ENCODE measurements at places on chromosomes 7 and 10.
A peak's percentile ranks its signal among the peaks of the same experiment; 100 is the strongest.

DNA sequence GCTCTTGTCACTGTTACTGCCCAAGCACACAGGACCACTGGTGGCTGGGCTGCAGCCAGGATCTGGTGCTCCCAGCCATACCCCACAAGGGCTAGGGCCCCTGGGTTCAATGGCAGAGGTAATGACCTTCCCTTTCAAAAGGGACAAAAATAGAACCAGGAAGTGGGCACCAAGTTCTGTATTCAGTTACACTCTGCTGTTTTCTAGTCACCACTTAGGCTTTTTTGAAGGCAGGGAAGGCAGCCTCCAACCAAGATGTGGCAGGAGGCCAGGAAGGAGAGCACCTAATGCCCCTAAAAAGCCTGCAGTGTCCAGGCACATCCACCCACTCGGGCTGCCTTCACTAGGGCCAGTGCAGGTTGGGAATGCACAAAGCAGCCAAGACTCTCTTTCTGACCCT, 47.8 kb downstream of the NOD1 start:
- DNase-seq, result no peak

GRCh38 chr10:11772575-11773288, 30.6 kb downstream of the ECHDC3 start:
- no peak for DNase-seq

GRCh38 chr10:32005050-32005449, 51.2 kb downstream of the KIF5B start:
- no peak for DNase-seq

DNA sequence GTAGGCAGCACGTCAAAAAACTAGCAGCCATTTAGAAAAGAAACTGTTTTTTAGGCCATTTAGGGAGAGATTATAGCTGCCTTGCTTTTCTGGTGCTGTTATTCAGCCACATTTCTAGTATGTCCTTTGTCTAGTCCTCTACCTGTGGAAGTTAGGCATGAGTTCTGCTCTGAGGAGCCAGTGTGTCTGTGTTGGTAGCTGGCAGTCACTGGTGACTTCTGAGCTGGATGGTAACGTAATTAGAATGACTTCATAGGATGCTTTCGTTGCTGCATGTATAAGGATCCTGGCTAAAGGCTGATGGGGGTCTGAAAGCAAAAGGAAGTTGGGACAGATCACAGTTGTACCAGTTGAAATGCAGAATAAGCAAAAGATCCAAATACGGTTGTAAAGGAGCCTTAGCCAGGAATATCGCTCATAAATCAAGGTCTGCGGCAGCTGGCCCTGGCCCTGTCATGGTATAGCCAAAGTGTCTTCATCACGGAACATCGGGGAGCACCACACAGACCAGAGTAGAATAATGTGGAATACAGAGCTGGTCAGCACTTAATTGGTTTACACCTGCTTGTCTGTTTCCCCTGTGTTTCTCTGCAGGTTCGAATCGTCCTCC, 226.7 kb downstream of the EXOC4 start:
- DNase-seq, result no peak

DNA sequence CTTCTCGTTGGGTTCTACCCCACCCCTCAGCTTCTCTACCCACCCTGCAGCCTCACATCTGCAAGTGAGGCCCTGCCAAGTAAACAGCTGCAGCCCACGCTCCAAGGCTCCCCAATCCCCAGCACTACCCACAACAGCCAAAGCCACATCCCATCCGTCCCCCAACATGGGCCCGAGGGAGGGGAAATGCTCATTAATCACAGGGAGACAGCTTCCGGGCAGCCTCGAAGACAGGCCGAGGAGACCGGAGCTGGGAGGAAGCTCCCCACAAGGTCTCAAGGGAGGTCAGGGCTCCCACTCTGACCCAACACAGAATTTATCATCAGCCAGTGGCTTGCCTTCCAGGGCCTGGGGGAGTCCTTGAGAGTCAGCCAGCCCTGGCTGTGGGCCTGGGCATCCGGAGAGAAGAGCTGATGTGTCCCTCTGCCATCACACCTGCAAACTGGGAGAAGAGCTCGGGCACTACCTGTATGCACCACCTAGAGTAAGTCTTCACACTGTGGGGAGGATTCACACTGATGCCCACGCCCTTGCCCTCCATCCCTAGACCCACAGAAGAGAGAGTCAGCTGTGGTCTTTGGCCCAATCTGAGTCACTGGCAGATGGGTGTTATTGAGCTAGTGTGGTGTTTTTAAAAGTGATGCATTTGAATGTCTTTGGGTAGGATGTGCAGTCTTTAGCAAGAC, 115.5 kb upstream of the ZMIZ1 start:
- DNase-seq, result no peak

- DNase-seq, result no peak
Measured at GRCh38 chr7:131517218-131517923, 39.1 kb downstream of the PODXL start.

DNA sequence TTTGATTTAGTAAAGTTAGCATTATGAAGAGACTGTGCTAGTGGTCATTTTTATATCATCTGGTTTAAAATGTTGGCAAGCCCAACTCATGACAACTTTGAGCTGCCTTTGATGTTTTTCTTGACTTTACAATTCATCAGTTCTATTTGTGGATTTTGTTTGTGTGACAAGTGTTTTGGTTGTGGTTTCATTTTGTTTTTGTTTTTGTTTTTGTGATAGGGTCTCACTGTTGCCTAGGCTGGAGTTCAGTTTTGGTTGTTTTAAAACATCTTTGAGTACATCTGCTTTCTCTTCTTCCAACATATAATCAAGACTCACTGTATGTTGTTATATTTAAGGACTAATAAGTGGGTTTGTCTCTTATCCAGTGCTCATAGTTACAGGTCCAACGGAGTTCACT, 17.6 kb upstream of the SFR1 start:
- DNase-seq, result no peak

GRCh38 chr7:150322833-150323681, at the start of the genes ACTR3C and LRRC61:
Gene ACTR3C (minus strand): TSS chr7:150323545. CDS start chr7:150295296, 28,249 bp downstream.
Gene LRRC61 (plus strand): TSS chr7:150323355. CDS start chr7:150336862, 13,507 bp downstream.
- no peak for DNase-seq

- no peak for DNase-seq
Measured at GRCh38 chr10:28850784-28851183, 173.5 kb downstream of the BAMBI start.

GRCh38 chr7:51180092-51180491, 136.5 kb downstream of the COBL start:
- DNase-seq, result no peak

DNA sequence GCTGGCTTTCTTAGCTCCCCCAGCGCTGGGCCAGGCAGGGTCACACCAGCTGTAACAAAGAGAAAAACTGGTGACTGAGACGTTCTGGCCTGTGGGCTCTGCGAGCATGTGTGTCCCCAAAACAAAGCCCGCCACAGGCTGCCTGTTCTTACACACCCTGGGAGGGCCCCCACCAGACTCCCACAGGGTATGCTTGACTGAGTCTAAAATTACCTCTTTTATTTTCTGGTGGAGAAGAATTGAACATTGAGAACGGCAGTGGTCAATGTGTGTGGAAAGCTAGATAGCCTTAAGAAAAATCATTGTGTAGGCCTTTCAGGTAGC, 808 bp downstream of the C10orf71 start:
- DNase-seq, result no peak

DNA sequence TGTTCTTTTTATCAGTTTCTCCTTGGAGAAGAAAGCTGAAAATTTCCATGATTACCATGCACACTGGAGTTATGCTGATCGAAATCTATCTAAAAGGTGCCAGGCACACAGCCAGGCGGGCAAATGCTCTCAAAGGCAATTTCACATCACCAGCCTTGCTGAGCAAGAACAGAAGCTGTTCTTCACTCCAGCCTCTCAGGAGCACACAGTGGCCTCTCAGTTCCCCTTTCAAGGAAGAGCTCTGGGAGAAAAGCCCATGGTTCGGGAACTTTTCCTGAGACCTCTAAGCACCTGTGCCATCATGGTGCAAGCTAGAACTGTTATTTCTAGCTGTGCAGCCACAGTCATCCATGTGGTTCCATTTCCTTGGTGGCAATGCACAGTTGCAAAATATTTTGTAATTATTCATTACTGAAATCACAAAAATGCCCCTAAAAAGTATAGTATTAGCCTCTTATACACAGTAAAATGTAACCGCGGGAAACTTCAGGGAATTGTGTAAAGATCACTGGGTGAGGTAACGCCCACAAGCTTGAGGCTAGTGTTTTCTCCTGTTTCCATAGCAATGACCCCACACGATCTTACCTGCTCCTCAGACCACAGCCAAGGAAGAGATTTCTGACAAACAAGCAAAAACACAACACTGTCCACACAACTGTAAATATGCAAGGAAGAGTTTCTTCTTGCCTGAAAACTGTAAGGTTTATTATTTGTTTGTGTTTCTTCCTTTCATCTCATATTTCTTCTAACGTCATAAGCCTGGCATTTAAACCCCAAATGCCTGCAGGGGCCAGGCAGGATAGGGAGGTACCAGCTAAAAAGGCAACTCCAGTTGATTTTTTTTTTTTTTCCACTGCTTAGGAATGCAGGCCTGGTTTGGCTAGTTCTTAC, 121.2 kb downstream of the FAM107B start:
- no peak for DNase-seq

GRCh38 chr7:44796034-44796503, 412 bp upstream of the PPIA start:
- no peak for DNase-seq

- peak; percentile 74 for DNase-seq
Measured at GRCh38 chr10:78756604-78757343, 312.0 kb upstream of the ZMIZ1 start.

DNA sequence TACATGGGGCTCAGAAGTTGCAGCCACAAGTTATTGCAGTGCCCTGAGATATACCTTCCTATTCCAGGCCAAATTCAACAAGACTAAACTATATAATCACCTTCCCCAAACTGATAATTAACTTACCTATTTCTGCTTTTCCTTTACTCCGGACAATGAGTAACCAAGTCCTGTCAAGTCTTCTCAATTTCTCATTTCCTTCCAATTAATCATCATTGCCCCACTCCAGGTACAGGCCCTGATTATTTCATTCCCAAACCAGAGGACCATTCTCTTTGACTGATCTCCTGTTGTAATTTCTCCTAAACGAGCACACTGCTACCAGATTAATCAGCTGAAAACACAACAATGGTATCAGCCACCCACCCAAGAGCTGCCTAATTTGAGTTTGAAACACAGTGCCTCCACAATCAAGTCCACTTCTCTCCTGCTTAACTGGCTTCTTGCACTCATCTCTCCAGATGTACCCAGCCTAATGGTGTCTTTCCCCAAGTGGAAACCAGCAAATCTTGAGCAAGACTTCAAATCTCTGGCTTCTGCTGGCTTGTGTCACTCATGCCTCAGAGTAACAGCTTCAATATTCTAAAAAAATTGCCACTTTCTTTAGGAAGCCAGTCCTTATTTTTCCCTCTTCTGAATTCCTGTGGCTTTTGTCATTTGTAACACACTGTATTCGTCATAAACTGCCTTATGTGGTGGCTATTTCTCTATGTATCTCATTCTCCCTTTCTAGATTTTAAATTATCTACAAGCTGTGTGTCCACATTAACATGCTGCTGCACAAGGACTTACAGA, 89.1 kb downstream of the CDK6 start:
- DNase-seq, result no peak

DNA sequence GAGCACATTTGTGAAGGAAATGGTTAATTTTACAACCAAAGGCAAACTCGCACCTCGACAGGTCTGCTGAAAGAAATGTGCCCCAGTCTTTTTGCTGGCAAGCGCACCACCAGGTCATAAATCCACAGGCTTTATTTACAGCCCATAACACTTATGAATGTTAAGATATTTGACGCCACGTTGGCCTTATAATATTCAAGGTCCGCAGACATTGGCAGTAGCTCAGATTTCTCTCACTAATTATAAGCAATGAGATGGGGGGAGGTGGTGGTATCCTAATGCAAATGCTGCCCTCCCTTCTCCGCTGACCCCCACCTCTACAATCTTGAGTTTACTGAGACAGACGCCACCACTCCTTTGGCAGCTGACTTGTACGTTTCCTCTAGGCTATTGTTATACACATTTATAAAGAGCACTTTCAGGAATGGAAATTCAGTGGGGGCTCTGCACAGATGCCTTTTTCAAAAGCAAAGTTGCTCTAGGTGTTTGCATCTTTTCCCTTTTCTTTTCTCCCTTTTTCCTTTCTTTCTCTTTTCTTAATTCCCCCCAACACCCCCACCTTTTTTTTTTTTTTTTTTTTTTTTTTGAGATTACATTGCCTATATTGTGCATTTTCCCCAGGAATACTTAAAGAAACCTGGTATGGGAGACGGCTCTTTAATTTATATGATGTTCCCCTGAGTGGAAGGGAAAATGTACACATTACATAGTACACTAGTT, 6.7 kb downstream of the TCF7L2 start:
- no peak for DNase-seq

GRCh38 chr10:77890097-77890496, 36.5 kb downstream of the DLG5 start:
- no peak for DNase-seq

- DNase-seq, result no peak
Measured at GRCh38 chr7:128303643-128304042, 40.1 kb downstream of the RBM28 start.

DNA sequence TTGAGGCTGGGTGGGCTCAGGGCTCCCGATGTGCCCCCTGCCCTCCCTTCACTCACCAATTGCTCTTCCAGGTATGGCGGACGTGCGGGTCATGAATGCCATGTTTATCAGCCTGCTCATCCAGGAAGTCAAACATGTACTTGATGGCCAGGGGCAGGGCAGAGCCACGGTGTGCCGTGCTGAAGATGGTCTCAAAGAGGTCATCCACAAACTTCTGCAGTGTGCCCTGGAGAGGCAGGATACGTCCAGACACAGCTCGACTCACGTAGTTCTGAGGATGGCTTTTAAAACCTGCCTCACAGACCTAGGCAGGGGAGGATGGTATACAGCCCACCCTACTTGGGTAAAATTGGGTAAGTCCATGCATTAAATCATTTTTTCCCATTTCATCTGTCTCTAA, 431.2 kb downstream of the PLXNA4 start:
- no peak for DNase-seq

- no peak for DNase-seq
Measured at GRCh38 chr7:98091523-98091922, 15.1 kb upstream of the LMTK2 start.

DNA sequence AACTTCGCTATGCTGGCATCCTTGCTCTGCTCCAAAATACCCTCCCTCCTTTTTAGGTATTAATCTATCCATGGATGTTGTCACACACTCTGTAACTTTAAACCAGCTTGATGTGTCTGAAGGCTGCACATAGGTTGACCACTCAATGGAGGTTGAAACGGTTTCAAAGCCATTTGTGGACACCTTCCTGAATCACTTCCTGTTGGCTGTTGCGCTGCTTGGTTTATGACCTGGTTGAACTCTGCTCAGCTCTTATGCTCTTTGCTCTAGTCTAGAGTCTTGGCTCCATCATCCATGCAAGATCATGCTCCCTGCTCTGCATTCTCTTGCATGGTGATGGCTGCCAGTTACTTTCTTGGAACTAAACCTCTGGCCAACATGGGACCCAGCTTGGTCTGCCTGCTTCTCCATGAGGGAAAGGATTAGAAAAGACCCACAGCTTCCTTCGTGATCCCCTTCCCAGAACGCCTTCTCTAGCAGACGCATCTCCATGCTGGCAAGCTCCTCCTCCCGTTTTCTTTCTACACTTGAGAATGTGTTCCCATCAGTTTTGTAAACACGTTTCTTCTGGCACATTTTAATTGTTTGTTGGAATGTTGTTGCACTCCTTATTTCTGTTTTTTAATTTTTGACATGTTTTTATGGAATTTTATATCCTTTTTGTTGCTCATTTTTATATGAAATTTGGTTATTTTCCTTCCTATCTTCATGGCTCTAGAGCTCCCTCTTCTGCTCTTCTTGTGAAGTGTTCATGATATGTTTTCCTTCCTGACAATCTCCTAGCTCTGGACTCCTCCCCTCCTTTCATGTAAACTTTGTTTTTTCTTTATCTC, 149.8 kb downstream of the XPNPEP1 start:
- no peak for DNase-seq
